OCI-M1 (cell line): ENCODE measurements at places on chromosomes 1 and 21.

DNA sequence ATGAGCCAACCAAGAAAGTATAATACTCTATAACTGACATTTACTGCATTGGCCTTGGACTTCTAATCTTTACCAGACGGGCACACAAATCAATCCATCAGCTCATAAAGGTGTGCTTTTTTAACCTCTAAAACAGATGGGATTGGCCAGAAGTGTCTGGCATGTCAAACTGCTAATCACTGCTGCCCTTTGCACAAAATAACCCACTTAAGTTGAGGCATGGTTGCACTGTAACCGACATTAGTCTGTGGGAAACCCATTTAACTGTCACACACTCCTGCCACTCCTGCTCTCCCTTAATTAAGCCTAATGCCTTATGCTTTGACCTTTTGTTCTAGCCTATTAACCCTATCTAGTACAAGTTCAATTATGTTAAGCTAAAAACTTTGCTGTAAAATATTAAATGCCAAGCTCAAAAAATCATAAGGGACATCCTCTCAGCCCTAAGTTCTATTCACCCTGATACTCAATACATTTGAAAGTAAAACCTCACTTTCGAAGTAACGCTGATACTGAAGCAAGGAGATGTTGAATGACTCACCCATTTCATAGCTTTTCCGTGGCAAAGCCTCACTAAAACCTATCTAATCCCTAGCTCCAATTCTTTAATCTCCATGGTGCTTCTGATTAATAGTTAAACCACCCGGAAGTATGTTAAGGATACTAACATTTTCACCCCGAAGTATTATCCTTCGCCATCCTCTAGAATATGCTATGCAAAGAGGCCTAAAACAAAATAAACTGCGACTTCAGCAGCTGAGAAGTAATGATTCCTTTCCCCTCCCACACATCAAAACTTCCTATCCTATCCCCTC, 12.9 kb downstream of the NRIP1 start:
- DNase-seq: peak; percentile 65

DNA sequence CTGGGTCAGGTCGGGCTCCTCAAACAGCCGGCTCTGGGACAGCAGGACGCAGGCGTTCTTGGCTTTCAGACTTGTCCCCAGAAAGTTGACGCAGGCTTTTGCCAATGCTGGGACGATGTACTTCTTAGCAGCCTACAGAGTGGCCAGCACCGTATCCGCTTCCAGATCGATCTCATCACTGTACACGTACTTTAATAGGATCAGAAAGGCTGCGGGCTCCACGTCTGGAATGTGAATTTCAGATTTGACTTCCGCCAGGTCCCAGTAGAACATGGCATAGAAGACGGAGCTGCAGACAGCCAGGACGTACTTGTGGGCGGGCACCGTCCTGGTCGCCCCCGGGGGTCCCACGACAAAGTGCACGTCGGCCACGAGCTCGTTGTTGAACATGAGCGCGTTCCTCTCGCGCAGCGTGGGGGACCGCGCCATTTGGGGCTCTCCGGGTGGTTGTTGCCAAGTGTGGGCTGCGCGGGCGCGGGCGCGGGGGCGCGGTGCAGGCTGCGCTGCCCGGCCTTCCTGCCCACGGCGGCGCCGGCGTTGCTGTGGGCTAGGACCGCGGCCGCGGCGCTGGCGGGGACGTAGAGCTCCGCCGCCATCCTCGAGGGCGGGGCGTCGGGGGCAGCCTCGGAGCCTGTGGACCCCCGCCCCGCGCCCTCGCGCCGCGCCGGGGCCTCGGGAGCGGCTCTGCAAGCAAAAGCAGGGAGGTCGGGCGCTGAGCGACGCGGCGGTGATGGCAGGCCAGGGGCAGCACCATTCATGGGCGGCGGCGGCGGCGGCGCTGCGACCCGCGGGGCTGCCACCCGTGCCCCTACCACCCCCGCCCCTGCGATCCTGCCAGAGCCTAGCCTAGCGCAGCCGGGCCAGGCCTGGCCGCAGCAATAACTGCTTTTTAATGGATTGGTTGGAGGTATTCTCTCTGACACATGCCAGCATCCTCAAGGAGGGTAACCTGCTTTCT, 10.6 kb downstream of the CNR2 start:
- no peak for DNase-seq

DNA sequence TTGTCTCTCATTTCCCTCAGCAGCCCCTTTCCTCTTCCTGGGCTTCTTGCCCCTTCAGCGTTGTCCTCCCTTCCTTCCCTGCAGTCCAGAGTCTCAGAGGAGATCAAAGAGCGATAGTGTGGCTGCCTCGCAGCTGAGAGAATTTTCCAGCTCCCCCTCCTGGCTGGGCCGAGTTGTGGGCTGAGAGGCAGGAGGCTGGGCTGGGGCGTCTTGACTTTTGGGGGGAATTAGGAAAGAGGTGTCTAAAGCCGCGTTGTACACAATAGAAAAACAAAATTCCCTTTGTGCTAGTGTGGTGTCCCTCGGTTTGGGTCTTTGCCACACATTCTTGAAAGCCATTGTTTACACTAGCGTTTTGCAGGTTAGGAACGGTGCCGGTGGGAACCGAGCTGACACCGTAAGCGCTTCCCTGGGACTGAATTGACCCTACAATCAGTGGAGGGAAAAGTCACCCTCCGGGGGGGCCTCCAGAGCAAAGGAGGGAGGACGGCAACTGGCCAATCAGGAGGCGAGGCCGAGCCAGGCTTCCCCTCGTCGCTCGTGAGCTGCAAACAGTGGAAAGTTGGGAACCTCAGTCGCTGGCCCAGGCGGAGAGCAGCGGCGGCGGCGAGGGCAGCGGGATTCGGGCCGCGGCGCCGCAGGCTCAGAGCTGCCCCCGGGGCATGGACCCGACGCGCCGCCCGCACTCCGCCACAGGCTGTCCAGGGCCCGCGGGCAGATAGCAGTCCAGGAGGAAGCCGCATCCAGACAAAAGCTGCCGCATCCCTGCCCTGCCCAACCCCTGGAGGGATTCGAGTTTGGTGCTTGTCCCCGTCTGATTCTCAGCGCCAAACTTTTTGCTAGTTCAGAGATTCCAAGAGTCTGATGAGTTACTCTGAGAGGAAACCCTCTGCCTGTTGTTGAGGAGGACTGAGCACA, at the start of gene HMCN1:
Gene HMCN1, plus strand, starts transcription at position 574 of the 918 bp plus-strand sequence. CDS start 389 bp downstream, outside the sequence.
- peak; percentile 82 for DNase-seq

- DNase-seq: no peak
Observed at GRCh38 chr1:183178545-183178944, 7.5 kb upstream of the LAMC2 start.

DNA sequence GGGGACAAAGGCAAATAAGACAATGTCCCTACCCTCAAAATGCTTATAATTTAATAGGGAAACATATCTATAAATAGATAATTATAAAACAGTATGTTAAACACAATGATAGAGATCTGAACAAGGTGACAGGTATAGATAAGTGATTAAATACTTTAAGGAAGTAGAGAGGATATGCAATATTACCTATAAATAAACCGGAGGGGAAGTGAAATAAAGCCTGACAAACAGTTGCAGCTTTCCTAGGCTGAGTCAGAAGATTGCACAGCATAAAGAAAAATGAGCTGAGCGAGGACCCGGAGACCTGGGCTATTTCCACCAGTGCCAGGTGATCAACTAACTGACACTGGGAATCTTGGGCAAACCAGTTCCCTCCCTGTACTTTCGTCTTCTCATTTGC, 11.5 kb upstream of the PSRC1 start:
- DNase-seq: no peak

DNA sequence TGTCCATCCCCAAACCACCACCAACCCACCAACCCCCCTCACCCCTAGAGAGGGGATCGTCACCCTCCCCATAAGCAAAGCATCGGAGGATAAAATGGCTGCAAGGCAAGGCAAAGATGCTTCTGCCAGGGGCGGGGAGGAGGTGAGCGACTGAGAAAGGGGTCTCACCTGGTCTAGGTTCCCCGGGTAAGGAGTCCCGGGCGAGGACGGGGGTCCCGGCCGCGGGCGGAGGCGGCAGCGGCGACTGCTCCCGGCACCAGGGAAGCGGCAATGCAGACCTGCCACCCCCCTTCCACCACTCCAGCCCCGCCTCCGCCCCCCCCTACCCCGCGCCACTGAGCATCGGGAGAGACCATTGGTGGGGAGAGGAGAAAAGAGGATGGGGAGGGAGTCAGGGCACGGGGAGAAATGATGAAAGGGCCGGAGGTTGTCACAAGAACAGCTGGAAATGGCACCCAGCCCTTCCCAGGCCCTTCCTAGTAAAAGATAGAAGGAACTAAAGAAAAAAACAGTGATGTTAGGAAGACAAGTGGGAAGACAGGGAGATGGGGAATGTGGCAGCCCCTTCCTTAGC, at the start of gene SV2A:
Gene SV2A, minus strand, starts transcription at position 274 of the 574 bp plus-strand sequence. CDS start 4,004 bp downstream, outside the sequence.
- DNase-seq: no peak

DNA sequence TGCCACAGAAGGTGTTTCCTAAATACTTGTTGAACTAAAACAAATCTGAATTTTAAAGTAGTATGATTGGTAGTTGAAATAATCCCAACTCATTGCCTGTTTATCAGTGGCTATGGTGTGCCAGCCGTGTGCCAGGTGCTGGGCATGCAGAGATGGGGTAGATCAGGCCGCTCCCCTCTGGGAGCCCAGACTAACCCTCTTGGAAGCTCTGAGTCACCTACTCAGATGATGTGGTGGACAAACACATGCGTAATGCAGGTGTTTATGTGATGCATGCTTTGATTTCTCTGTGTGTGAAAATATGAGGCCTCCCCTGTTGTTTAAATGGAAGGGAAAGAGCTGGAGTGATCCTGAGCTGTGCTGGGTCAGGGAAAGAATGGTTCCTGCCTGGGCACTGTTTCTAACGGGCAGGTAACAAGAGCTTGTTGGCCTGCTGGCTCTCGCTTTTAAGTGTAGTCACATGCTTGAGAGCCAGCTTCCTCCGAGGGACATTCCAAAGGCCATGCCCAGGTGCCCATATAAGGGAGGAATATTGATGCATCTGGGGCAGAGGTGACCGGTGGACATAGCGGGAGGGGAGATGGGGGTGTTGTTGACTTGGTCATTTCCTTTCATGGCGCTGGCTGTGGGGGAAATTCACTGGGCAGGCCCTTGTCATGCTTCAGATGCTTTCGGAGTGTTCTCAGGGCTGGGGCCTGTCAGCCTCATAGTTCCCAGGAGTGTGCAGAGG, 10.2 kb downstream of the MFN2 start:
- no peak for DNase-seq

DNA sequence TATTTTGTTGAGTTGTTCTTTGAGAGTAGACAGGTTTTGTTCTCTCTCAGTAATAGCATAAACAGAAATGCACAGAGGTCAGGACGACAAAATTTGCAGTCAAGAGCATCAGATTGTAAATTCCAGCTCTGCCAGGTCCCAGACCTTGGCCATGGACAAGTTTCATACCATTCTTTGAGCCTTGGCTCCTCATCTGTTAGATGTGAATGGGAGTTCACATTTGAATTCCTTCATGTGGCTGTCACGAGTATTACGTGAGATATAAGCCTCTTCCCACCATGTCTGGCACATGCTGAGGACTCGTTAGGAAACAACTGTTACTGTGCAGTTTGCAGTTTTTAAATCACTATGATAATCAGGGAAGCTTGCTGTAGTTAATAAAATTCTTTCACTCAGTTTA, 93.2 kb upstream of the KCTD3 start:
- no peak for DNase-seq

- no peak for DNase-seq
Observed at GRCh38 chr1:160451119-160451858, 50.9 kb downstream of the VANGL2 start.

DNA sequence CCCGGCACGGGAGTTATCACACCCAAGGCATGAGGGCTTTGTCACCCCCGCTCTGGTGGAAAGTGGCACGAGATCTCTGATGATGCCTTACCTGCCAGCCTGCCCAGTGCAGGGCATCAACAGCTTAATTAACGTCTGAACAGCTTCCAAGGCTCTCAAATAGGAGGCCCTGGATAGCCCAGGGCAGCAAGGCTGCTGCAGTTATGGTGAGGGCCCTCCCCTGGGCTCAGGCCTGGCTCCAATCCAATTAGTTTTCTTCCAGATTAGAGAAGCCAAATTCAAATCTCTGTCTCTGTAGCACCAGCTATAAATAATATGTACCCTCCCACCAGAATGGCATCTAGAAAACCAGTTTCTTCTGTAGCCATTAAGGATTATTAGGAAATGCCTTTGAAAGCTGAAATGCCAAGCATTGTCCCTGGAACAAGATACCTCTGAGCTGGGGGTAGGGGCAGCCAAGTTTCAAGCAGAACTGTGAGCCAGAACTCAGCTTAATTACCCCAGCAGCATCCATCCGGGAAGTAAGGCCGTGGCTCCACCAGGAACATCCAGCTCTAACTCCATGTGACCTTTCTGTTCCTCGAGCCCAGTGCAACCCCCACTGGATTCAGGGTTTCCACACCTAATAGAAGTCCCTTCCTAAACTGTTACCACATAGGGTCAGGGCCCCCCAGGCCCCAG, 12.5 kb downstream of the QSOX1 start:
- no peak for DNase-seq

- no peak for DNase-seq
Observed at GRCh38 chr1:18948048-18948912, 8.2 kb downstream of the IFFO2 start.

DNA sequence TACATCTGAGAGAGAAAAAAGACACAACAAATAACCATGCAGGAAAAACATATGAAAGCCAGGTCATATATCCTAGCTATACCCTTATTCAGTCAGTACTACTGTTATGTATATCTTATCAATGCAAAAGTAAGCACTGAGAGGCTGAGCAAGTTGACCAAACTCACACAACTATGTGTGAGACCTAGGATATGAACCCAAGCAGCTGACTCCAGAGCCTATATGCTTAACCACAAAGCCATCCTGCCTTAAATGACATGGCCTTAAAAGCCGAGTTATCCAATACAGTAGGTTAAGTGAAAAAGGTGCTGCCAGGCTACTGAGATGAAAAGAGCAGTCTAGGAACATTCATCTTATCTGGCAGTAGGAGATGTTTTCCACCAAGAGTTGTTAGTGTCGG, 151.6 kb downstream of the RERE start:
- peak; percentile 48 for DNase-seq

GRCh38 chr1:109985247-109986053, 885 bp downstream of the AHCYL1 start:
- DNase-seq: peak; percentile 48

DNA sequence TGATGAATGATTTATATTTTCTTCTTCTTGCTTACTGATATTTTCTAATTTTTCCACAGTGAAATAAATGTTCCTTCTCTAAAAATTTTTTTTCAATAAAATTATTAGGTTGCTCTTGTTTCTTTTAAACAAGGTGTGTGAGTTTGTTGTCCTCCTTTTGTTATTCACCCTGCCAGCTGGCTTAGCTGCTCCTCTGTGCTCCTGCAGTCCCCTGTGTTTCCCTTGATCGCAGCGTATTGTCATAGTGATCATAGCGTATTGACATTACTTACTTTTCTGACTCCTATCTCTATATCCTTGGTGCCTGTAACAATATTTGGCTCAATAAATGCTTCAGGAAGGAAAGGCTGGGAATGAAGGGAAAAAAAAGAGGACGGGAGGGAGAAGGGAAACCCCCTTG, 24.9 kb upstream of the PODN start:
- DNase-seq: no peak

- no peak for DNase-seq
Observed at GRCh38 chr1:29630756-29631155, 394.4 kb downstream of the PTPRU start.

- no peak for DNase-seq
Observed at GRCh38 chr1:30035522-30036228, 687.7 kb downstream of the MATN1 start.
